ENCODE measurements at places on chromosomes 16 and 17. TPM values are rescaled to one million over a fixed set of nuclear protein-coding genes. Genes with fewer than 3 reads are reported as not detected.

GRCh38 chr17:65047941-65048340, 8.6 kb downstream of the GNA13 start:
- DNase-seq: no peak
- H3K36me3 ChIP-seq: peaks cover 79% of the 10 kb centered on the region
- H3K4me1 ChIP-seq: peaks cover 27% of the 10 kb centered on the region

GRCh38 chr17:34859652-34860051, 101.6 kb downstream of the CCT6B start:
- no peak overlapping the region for H3K27ac ChIP-seq
- H3K27me3 ChIP-seq: no peaks in the 10 kb centered on the region
- no peak overlapping the region for H3K4me3 ChIP-seq
- no peaks in the 10 kb centered on the region for H3K4me1 ChIP-seq

DNA sequence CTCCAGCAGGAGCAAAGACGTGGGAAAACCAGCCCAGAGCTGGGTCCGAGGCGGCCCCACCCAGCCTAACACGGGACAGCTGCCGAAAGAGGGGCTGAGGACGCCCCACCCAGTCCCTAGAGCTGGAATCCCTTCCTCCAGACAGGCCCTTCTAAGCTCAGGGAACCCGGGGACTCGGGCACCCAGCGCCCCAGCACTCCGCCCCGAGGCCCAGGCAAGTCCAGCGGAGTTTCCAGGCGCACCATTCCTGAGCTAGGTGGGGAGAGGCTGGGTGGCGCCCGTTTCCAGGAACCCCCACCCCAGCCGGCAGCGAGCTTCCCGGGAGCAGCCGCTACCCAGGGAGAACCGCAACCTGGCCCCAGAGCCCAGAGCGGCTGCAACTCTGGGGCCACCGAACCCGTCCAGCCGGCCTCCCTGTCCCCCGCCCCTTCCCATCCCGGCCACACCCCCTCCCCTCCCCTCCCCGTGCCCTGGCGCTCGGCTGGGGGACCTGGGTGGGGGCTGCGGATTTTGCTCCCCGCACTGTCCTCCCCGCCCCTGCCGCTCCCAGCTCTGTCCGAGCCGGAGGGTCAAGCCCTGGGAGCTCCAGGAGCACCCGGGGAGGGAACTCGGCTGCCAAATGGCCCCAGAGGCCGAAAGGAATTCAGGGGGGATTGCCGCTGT, 536 bp downstream of the TMC6 start:
- H3K4me3 ChIP-seq: peak overlapping the region; percentile 77
- no peak overlapping the region for H3K27ac ChIP-seq
- no peak for DNase-seq
- H3K36me3 ChIP-seq: peaks cover 11% of the 10 kb centered on the region
- H3K27me3 ChIP-seq: no peaks in the 10 kb centered on the region

DNA sequence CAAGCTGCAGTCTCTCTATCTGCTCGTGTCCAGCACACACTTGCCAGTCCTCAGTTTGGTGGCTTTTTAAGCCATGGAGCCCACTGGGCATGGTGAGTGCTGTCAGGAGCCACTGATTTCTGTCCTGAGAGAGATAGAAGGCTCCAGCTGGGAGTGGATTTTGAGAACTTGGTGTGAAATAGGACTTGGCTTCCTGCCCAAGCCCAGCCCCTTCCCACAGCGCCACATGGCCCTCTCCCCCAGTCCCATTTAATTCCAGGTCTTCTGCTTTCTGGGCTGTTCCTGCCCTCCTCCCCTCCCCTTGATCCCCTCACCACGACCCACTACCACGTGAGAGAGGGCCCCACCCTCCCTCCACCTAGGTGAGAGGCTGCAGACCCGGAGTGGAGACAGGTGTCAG, 14.4 kb upstream of the ABCC3 start:
- no peaks in the 10 kb centered on the region for H3K27me3 ChIP-seq
- no peak overlapping the region for H3K4me3 ChIP-seq
- no peak for DNase-seq
- no peaks in the 10 kb centered on the region for H3K36me3 ChIP-seq
- no peak overlapping the region for H3K27ac ChIP-seq

DNA sequence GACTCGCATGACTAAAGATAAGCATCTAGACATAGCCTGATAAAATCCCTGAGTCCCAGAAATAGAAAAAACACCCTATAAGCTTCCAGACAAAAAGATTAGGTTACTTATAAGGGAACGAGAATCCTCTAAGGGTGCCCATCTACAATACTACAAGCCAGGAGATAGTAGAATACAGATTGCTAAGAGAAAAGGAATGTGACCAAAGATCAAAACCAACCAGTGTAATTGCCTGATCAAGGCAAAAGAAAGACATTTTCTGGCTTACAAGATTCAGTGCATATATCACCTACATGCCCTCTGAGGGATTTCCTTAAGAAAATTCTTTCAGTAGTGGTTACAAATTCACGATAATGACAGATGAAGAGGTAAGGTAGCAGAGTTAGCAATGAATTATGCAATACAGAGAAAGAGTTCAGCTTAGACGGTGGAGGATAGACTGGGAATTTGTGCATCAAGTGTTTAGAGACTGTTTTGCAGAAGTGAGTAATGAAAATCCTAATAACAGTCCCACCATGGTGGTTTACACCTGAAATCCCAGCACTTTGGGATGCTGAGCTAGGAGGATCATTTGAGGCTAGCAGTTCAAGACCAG, 35.0 kb downstream of the BCL7C start:
- H3K36me3 ChIP-seq: peaks cover 7% of the 10 kb centered on the region
- H3K27me3 ChIP-seq: no peaks in the 10 kb centered on the region
- no peak for DNase-seq
- no peak overlapping the region for H3K27ac ChIP-seq
- no peak overlapping the region for H3K4me3 ChIP-seq

DNA sequence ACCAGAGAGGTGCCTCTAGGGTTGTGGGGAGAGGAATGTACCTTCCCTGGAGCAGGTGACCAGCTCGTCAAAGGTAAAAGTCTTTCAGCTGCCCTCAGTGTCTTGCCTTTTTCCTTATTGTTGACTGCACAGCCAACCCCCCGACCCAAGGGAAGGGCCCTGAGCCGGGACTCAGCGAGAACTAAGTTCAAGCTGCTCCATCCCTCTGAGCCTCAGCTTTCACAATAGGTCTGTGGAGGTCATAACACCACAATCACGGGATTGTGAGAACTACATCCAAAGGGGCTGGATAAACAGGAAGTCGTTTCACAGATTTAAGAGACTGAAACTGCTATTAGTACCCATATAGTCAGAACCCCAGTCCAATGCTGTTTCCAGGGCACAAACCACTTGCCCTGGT, 2.6 kb upstream of the KRT36 start:
- H3K36me3 ChIP-seq: no peaks in the 10 kb centered on the region
- peaks cover 6% of the 10 kb centered on the region for H3K4me1 ChIP-seq
- H3K4me3 ChIP-seq: no peak overlapping the region
- no peak overlapping the region for H3K27ac ChIP-seq
- H3K27me3 ChIP-seq: no peaks in the 10 kb centered on the region
- no peak for DNase-seq

DNA sequence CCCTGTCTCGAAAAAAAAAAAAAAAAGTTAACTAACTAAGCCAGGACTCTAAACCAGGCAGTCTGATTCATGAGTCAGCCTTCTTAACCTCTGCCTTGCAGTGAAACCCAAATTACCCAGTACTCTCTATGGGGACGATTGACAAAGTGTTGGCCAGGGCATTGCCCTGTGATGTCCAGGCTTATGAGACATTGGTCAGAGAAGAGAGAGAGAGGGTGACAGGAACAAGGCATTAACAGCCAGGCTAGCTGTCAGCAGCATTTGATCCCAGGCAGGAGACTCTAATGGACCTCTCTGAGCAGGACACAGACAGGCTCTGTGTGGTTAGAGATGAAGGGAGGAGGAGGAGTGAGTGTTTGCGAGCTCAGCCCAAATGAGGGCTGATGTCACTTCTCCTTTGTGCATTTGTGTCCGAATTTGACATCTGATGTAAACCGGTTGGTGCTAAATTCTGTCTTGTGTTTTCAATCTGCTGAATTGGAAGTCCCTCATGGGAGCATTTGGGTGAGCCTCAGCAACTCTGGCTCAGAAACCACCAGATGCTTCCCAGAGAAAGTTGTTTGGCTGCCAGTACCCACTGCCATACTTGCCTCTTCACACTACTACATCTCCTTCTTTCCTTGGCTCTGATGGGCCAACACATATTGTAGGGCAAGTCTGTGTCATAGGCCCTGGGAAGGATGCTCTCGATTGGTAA, 4.3 kb upstream of the MYL4 start:
- peaks cover 11% of the 10 kb centered on the region for H3K4me1 ChIP-seq
- DNase-seq: no peak
- no peak overlapping the region for H3K4me3 ChIP-seq
- no peaks in the 10 kb centered on the region for H3K36me3 ChIP-seq

GRCh38 chr17:77400445-77400870, 259.7 kb downstream of the SEC14L1 start:
- DNase-seq: no peak
- peaks cover 24% of the 10 kb centered on the region for H3K4me1 ChIP-seq
- peak overlapping the region; percentile 75 for H3K27ac ChIP-seq

DNA sequence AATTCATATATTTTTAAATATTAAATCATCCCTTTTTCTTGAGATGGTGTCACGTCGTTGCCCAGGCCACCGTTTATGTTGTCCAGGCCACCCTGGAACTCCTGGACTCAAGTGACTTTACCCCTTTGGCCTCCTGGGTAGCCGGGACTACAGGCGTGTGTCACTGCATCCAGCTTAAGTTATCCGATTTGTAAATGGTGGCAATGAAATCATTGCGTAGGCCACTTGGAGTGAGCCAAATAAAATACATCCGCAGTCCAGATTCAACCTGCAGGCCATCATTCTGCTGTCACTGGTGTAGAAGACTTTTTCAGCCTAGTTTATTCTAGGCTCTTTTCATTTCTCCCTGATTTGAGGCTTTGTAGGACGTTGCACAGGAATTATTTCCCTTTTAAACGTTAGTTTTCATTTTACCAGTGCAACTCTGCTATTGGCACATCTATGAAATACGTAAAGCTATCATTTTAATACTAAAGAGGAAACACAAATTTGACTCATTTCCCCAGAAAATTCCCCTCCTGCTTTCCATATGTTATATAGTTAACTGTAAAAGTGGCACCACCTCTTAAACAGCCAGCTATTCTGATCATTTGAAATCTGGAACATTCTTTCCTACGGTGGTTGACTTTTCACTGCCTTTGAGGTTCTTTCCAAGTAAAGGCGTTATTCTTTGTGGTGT, 449.8 kb downstream of the MAF start:
- DNase-seq: no peak
- H3K4me3 ChIP-seq: no peak overlapping the region
- H3K4me1 ChIP-seq: no peaks in the 10 kb centered on the region
- no peak overlapping the region for H3K27ac ChIP-seq

GRCh38 chr16:89973235-89973634, 24.7 kb downstream of the DEF8 start:
- no peaks in the 10 kb centered on the region for H3K27me3 ChIP-seq
- no peak for DNase-seq
- peak overlapping the region; percentile 57 for H3K27ac ChIP-seq
- peak overlapping the region; percentile 89 for H3K4me3 ChIP-seq
- H3K4me1 ChIP-seq: peaks cover 12% of the 10 kb centered on the region

GRCh38 chr17:41750862-41751261, 16.4 kb upstream of the HAP1 start:
- H3K27me3 ChIP-seq: no peaks in the 10 kb centered on the region
- no peak for DNase-seq
- peaks cover 46% of the 10 kb centered on the region for H3K36me3 ChIP-seq
- no peak overlapping the region for H3K4me3 ChIP-seq
- no peaks in the 10 kb centered on the region for H3K4me1 ChIP-seq
- H3K27ac ChIP-seq: no peak overlapping the region

RNU2-1 gene
- 4,277 TPM for total RNA-seq

EPN3 gene
- total RNA-seq: 4.4 TPM

TP53TG3 gene
- total RNA-seq: not detected

FGF11 gene
- total RNA-seq: 2.1 TPM

AIPL1 gene
- not detected for total RNA-seq
